Activated T-helper 1 cell treated with anti-CD3 and anti-CD28 coated beads, Interleukin-12 subunit alpha, Interleukin-12 subunit beta, Interleukin-2, Interleukin-4 antibody, amounts not matched to agents 30 ng/mL and 10 ng/mL and 1 ng/mL, durations not matched to agents 14 hours and 24 hours and 36 hours (primary cell): ENCODE measurements at places on chromosomes 7 and 10.

DNA sequence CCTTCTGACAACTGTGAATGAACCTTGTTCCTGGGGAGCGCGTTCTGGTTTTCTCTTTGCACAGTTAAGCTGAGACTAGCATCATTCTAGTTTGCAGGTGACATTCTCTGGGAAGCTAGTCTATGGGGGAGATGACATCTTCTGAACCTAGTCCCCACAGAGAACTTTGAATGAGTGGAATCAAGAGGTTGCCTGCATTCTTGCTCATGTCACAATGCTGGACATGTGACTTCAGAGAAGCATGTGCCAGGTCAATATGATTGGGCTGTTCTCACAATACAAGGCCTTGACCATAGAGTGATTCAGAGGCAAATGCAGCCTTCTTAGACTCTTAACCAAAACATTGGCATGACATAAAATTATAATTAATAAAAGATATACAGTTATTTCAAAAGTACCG is 22.1 kb downstream of the KLLN start:
- no peak overlapping the region for H3K4me3 ChIP-seq
- H3K4me1 ChIP-seq: peaks cover 12% of the 10 kb centered on the region
- peaks cover 2% of the 10 kb centered on the region for H3K36me3 ChIP-seq
- peaks cover 6% of the 10 kb centered on the region for H3K27me3 ChIP-seq
- no peak overlapping the region for H3K27ac ChIP-seq

- no peak overlapping the region for H3K27ac ChIP-seq
- DNase-seq: no peak
- no peak overlapping the region for H3K4me3 ChIP-seq
- peaks cover 39% of the 10 kb centered on the region for H3K4me1 ChIP-seq
Observed at GRCh38 chr7:143372070-143372469, 9.1 kb upstream of the ZYX start.

GRCh38 chr10:76442113-76442512 is 1010.7 kb downstream of the LRMDA start:
- H3K27me3 ChIP-seq: peaks cover 1% of the 10 kb centered on the region
- H3K36me3 ChIP-seq: no peaks in the 10 kb centered on the region
- no peak for DNase-seq

DNA sequence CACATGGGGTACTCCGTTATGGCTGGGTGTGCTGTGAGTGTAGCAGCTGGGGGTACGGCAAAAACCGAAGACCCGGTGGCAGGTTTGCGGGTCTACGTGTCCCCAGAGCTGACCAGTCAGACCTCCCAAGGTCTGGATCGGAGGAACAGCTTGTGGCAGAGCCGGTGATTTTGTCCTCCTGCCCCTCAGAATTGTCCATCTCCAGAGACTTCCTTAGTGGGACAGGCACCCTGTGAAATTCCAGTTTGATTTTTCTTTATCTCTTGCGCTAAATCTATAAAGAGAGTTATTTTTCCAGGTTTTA is 1.0 kb downstream of the EIF3B start:
- H3K27me3 ChIP-seq: no peaks in the 10 kb centered on the region
- H3K4me1 ChIP-seq: peaks cover 33% of the 10 kb centered on the region
- peak overlapping the region; percentile 89 for H3K4me3 ChIP-seq
- H3K36me3 ChIP-seq: peaks cover 28% of the 10 kb centered on the region
- H3K27ac ChIP-seq: peak overlapping the region; percentile 80

GRCh38 chr7:78873117-78873516 is 580.4 kb downstream of the MAGI2 start:
- no peak overlapping the region for H3K27ac ChIP-seq
- no peak for DNase-seq
- H3K27me3 ChIP-seq: no peaks in the 10 kb centered on the region
- no peaks in the 10 kb centered on the region for H3K36me3 ChIP-seq
- no peak overlapping the region for H3K4me3 ChIP-seq

DNA sequence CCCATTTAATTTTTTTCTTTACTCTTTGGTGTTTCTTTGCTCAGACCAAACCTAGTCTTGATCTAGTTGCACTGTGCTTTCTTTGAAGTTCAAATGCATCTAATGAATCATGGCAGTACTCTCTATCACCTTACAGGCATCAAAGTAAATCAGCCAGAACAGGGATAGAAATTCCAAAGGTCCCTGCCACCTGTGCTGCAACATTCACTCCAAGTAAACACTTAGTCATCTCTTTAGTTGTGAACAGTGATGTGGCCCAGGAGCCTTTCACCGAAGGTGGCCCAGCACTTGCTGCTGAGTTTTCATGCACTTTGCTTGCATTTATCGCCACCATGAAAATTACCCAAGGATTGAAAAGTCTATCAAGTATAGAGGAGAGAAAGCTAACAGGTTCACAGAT is 314.1 kb upstream of the ETV1 start:
- H3K27ac ChIP-seq: no peak overlapping the region
- no peaks in the 10 kb centered on the region for H3K4me1 ChIP-seq
- no peaks in the 10 kb centered on the region for H3K27me3 ChIP-seq
- no peak overlapping the region for H3K4me3 ChIP-seq
- no peak for DNase-seq
- no peaks in the 10 kb centered on the region for H3K36me3 ChIP-seq

DNA sequence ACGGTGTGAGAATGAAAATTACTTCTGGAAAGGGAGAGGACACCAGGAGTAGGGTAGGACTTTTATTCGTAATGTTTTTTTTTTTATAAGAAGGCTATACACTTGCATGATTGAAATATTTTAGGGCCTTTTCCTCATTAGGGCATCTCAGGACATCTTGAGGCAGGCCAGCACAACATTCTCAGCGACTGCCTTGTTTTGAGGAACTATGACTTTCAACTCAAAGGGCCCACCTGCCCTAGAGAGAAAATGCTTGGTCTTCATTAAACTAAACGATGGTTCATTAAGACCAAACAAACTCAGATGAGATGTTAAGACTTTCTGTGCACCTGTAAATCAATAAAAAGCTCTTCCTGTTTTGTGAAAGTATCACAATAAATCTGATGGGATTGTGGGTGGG is 11.3 kb downstream of the NOD1 start:
- peaks cover 59% of the 10 kb centered on the region for H3K4me1 ChIP-seq
- no peak overlapping the region for H3K27ac ChIP-seq
- DNase-seq: no peak
- H3K27me3 ChIP-seq: no peaks in the 10 kb centered on the region
- H3K36me3 ChIP-seq: peaks cover 6% of the 10 kb centered on the region

DNA sequence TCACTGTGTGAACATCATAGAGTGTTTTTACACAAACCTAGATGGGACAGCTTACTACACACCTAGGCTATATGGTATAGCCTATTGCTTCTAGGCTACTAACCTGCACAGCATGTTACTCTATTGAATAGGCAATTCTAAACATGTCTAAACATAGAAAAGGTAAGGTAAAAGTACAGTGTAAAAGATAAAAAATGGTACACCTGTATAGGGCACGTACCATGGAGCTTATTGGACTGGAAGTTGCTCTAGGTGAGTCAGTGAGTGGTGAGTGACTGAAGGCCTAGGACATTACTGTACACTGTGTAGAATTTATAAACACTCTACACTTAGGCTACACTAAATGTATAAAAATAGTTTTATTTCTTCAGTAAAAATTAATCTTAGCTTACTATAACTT is 182.0 kb upstream of the THSD7A start:
- DNase-seq: no peak
- no peak overlapping the region for H3K4me3 ChIP-seq
- H3K4me1 ChIP-seq: no peaks in the 10 kb centered on the region
- no peaks in the 10 kb centered on the region for H3K36me3 ChIP-seq
- H3K27me3 ChIP-seq: no peaks in the 10 kb centered on the region

DNA sequence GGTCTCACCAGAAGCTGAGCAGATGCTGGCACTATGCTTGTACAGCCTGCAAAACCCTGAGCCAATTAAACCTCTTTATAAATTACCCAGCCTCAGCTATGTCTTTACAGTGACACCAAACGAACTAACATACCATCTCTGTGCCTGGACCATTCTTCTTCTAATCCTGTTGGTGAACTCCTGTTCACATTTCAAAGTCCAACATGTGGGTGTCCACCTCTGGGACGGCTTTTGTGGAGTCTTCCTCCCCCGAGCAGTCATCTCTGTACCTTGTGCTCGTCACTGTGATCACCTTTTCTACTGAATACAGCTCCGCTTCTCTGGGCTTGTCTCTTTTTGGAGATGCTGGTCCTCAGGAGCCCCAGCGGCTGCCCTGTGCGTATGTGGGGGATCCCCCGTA is 7.4 kb upstream of the ESYT2 start:
- no peaks in the 10 kb centered on the region for H3K36me3 ChIP-seq
- H3K27me3 ChIP-seq: peaks cover 7% of the 10 kb centered on the region
- no peak overlapping the region for H3K4me3 ChIP-seq
- H3K4me1 ChIP-seq: no peaks in the 10 kb centered on the region
- no peak overlapping the region for H3K27ac ChIP-seq
- DNase-seq: no peak
